ENCODE measurements at places on chromosomes 7 and 10. TPM values are rescaled to one million over a fixed set of nuclear protein-coding genes. Genes with fewer than 3 reads are reported as not detected.
A peak's percentile ranks its signal among the peaks of the same experiment; 100 is the strongest.

DNA sequence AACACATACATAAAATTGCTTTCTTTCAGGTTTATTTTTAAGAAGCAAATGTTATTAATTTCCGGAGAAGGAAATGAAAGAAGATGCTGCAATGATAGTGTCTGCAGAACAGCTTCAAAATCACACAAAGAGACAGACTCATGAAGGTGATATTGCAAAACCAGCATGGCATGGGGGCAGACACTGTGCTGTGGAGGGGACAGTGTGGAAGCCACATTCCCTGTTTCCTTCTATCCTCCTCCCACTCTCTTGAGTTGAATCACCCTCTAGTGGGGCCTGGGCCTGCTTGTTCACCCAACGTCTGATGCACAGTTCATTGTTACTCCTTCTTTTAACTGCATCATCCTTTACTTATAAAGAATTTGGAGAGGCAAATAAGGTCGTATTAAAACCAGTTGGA, 104.0 kb upstream of the INSIG1 start:
- no peak for DNase-seq

GRCh38 chr10:34817054-34817453, 2.0 kb upstream of the PARD3 start:
- no peak for DNase-seq

Gene HDAC9
- total RNA-seq = 14.6 TPM

- peak; percentile 65 for DNase-seq
Measured at GRCh38 chr7:94301024-94301586, 93.6 kb upstream of the COL1A2 start.

DNA sequence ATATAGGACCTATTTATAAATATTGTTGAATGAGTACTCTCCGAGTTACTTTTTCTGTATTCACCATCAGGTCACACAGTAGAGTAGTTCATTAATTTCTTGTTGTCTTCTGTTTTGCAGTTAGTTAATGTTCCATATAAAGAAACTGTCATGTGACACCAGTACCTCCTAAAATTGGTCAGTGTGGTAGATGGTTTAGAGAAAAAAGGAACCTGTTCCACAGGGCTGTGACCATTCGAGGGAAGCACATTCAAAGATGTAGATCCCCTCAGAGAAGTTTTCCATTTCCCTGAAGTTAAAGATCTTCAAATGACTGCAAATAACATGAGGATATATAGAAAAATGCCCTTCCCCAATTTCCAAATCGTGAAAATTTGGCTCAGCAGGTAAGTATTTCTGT, 45.7 kb downstream of the PRPF18 start:
- DNase-seq = no peak
